ENCODE measurements at places on chromosomes 5 and 9. TPM values are rescaled to one million over a fixed set of nuclear protein-coding genes. Genes with fewer than 3 reads are reported as not detected.

Gene NR2F1-AS1
- total RNA-seq: not detected

Gene TRIM14
- 43.4 TPM for total RNA-seq

DNA sequence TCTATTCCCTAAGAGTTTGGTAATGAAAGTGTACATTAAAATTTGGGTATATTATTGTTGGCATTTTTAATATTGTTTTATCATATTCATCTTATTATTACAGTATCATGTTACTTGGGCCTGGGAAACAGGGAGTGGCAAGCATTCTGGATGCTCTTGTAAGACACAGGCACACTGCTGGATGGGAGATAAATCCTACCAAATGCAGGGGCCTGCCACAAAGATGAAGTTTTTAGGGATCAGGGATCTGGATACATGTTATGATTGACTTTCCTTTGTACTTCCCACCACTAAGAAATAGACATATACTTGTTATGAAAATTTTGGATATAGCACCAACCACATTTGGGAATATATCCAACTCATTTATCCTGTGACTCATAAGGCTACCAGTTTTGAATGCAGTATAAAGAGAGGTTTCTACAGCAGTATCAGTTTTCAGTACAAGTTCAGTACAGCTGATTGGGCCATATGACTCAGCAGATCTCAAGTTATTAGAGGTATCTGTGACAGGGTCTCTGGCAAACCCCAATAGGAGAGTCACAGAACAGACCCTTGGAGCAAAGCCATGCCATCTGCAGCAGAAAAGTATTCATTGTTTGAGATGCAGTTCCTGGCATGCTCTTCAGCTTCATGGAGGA lies 360.1 kb downstream of the DMAC1 start:
- no peak for ATAC-seq

DNA sequence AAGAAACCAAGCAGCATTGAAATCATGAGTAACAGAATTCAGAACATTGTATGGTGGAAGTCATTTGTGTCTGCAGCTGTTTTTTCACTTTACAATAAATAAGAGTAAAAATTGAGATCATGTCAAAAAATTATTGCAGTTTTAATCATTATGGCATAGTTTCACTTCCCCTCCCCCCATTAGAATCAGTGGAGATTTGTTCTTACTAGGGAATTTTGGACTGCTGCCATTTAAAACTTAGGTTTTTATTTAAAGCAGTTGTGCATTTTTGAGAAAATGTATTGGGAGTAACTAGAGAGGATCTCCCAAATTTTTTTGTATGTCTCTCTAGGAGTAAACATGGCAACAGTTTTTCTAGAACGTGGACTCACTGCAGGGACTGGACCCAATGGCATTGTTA lies 20.4 kb downstream of the GTF3C4 start:
- ATAC-seq: no peak

- no peak for ATAC-seq
These were observed 115.8 kb upstream of the MAP3K1 start for GRCh38 chr5:56699538-56699937.
